ENCODE measurements at places on chromosomes 16 and 17. TPM values are rescaled to one million over a fixed set of nuclear protein-coding genes. Genes with fewer than 3 reads are reported as not detected.

- no peak for DNase-seq
These were observed 15.0 kb upstream of the SRCIN1 start for GRCh38 chr17:38620551-38621277.

GRCh38 chr17:30819971-30820705 is 4.4 kb downstream of the CRLF3 start:
- no peak for DNase-seq

- no peak for DNase-seq
These were observed 84.4 kb downstream of the AMFR start for GRCh38 chr16:56340864-56341365.

DNA sequence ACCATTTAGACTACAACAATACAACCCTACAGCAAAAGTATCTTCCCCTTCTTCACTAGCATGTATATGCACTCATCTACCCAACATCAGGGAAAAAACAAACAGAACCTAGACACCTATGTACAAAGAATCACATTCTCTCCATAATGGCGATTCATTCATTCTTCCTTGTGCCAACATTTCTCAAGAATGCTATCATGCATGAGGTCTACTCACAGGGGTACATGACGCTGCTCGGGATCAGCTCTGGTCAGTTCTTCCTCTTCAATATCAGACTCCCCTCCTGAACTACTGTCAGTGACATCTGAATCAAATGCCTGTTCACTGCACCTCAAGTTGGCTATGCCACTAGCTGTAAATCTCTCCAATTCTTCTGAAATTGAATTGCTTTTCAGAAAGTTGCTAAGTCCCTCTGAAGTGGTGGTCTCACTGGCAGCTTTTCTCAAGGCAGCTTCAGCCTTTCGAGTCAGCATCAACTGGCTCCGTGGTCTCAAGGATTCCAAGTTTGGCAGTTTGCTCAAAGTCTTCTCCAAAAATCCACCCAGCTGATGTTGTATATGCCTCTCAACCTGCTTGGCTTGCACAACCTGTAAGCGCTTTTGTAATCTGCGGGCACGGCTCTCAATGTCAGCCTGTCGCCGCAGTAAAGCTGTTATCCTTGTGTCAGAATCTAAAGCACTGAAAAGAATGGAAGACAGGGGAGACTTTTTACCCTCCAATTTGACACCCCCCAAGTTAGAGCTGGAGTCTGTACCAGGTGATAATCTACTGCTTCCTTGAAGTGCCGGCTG is 22.4 kb downstream of the KANSL1 start:
- DNase-seq, result no peak

GRCh38 chr17:33499040-33499439 is 205.9 kb upstream of the ASIC2 start:
- no peak for DNase-seq

- DNase-seq, result no peak
These were observed 84.9 kb upstream of the GNG13 start for GRCh38 chr16:885391-885790.

DNA sequence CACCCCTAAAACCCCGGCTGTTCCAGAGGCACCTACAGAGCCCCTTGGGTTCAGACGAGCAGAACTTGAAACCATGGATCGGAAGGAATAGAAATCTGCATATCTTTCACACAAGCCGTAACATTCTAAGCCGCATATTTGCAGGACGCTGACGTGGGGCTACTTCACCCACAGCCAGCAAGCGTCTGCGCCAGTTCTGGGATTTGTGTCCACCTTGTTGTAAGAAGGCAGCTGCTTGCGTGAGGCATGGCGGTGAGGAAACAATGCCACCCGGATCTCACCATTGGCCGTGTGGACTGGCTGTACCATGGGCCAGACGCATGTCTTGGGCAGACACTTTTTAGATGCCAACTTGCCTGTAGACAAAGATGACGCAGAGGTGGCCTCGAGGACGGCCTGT is 34.5 kb downstream of the TNFRSF13B start:
- DNase-seq, result no peak

GRCh38 chr16:35753559-35754390 is 2294.4 kb downstream of the TP53TG3F start:
- peak; percentile 72 for DNase-seq

GRCh38 chr17:58086953-58087352 is 3.7 kb downstream of the DYNLL2 start:
- DNase-seq, result peak; percentile 47

DNA sequence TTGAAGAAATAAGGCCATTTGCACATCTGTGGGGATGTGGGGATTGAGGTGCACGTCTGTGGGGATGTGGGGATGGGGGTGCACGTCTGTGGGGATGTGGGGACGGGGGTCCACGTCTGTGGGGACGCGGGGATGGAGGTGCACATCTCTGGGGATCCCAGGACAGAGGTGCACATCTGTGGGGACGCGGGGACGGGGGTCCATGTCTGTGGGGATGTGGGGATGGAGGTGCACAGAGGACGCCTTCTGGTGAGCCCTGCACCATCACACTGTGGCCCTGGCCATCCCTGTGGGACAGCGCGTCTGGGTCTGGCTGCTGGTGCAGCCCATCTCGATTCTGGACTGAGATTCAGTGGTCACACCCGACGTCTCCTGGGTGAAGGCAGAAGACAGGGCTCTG is 161.4 kb downstream of the LAT start:
- DNase-seq, result no peak

GRCh38 chr17:71655542-71655941 is 465.3 kb upstream of the SOX9 start:
- DNase-seq, result no peak

- no peak for DNase-seq
These were observed 24.9 kb upstream of the RFFL start for GRCh38 chr17:35088356-35088880.

DNA sequence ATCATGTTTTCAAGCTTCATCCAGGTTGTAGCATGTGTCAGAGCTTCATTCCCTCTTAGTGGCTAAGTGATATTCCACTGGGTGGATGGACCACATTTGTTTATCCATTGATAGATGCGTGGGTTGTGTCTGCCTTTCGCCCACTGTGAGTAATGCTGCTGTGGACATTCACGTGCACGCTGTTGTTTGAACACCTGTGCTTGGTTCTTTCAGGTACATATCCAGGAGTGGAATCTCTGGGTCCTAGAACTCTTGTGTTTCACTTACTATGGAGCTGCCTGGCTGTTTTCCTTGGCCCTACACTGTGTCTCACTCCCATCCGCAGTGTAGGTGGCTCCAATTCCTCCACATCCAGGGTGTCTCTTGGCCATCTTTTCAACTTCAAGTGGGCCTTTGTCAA is 224.2 kb downstream of the C16orf95 start:
- DNase-seq, result no peak

GRCh38 chr17:78759969-78760352 is 22.1 kb downstream of the CYTH1 start:
- DNase-seq, result no peak

GRCh38 chr16:62035115-62036092 is 834 bp downstream of the CDH8 start:
- DNase-seq, result no peak

GRCh38 chr17:27522028-27522635 is 65.9 kb downstream of the KSR1 start:
- no peak for DNase-seq

DNA sequence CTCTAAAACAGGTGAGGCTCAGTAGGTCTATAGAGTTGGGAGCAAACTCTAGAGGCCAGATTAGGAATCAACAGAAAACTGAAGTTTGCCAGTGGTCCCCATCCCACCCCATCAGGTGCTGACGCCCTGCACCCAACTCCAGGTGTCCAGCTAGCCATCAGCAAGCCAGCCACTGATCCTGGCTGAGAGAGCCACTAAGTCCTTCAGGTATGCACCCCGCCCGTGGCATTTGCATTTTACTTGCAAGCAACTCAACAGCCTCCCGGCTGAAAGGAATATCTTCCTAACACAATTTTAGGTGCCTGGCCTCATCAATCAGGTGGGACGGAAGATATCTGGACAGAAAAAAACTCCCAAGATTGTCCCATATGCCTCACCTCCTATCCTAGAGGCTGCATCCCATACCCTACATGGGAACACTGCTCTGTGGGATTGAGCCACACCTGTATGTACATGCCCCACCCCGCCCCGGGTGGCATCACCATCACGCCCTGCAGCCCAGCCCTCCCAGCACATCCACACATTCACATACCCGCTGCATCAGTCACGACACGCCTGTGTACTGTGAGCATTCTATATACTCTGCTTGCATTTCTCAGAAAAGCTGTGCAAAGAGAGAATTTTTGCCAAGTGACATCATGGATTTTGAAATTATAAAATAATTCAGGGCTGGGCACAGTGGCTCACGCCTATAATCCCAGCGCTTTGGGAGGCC is 8.3 kb downstream of the OTOP3 start:
- DNase-seq, result no peak

GRCh38 chr17:2138318-2138717 is 83.4 kb downstream of the HIC1 start:
- DNase-seq, result no peak

- no peak for DNase-seq
These were observed 85.9 kb downstream of the TMEM132E start for GRCh38 chr17:34665150-34665806.

DNA sequence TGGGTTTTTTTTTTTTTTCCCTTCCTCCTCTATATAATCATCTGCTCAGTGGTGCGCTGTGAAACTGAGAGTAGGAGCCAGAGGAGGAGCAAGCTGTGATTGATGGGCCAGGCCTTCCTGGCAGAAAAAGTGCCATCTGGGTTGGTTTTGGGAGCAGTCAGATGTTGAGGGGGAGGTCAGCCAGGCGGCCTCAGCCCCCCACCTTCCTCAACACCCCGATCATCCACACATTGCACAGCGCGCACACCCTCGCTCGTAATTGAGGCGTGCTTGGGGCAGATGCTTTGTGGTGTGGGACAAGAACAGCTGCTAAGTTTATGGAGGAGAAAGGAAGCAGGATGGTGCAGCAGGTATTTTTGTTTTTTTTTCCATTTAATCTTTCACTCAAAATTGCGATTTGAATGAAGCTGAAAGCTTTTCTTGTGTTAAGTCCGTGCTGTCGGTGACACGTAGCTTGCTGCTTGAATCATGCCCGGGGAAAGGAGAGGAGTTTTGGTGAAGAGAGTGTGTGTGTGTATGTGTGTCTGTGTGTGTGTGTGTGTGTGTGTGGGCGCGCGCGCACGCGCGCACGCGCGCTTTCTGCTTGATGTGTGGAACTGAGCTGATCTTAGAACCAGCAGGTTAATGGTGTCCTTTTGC is 177.4 kb downstream of the RBFOX1 start:
- DNase-seq, result no peak

GRCh38 chr17:67289181-67289876 is 44.3 kb upstream of the HELZ start:
- DNase-seq, result peak; percentile 92

- no peak for DNase-seq
These were observed 7.5 kb downstream of the IFI35 start for GRCh38 chr17:43014020-43014648.

KRTAP9-4 gene
- total RNA-seq, result not detected

CD300H gene
- total RNA-seq, result not detected

MT1H gene
- total RNA-seq, result not detected

CRHR1 gene
- not detected for total RNA-seq

KRTAP4-12 gene
- total RNA-seq, result not detected

NHLRC4 gene
- total RNA-seq, result 1.7 TPM

GGA3 gene
- total RNA-seq, result 31.4 TPM

GRAPL gene
- 1.5 TPM for total RNA-seq

EMC6 gene
- total RNA-seq, result 15.8 TPM

MARVELD3 gene
- total RNA-seq, result not detected

DUXB gene
- not detected for total RNA-seq

ELAC2 gene
- 92.1 TPM for total RNA-seq

FTO gene
- total RNA-seq, result 117 TPM
